Caco-2 (cell line): ENCODE measurements at places on chromosomes 13 and 19. TPM values are rescaled to one million over a fixed set of nuclear protein-coding genes. Genes with fewer than 3 reads are reported as not detected.

DNA sequence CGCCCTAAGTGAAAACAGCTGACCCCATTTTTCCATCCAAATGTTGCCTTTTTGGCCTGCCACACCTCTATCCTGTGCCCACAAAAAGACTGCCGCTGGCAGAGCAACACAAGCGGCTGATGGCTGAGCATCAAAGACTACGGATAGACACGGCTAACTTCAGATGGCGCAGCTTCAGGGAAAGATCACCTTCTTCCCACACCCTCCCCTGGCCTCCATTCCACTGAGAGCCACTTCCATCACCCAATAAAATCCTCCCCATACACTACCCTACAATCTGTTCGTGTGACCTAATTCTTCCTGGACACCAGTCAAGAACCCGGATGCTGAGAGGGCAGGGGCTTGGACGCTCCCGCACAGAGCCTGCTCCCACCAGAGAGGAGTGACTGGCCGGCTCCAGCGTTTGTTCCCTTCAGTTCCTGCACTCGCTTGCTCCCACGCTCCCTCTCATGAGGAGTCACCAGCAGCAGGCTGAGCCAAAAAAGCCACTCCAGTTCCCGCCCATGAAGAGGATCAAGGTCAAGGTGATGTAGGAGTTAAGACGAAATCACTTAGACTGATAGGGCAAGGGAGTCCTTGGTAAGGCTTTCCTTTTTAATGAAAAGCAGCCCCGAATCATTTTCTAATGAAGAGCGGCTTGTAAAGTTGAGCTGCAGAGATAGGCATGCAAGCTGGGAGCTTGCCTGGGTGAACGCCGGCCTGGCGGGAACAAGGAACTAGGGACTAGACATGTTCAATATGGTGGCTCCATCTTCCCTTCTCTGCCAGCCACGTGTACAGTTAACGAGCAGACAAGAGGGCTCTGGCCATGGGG is 35.7 kb downstream of the TSKS start:
- peaks cover 12% of the 10 kb centered on the region for H3K4me1 ChIP-seq
- H3K27ac ChIP-seq, result no peak overlapping the region
- no peaks in the 10 kb centered on the region for H3K27me3 ChIP-seq
- no peak for DNase-seq
- no peak overlapping the region for H3K4me3 ChIP-seq

DNA sequence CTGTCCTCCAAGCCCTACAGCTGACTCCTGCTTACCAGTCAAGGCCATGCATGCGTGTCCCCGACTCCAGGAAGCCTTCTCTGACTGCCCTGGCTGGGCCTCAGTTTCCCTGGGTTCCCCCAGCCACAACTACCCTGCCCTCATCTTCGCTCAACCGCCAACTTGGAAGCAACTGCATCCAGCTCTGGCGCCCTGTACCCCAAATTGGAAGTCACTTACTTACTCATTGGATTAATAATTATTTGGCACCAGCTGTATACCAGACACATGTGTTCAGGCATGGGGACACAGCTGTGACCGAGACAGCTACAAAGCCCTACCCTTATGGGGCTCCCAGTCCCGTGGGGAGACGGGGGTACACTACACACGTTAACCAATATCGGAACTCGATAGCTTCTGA is 10.9 kb upstream of the SEMA6B start:
- H3K27me3 ChIP-seq, result no peaks in the 10 kb centered on the region
- H3K4me1 ChIP-seq, result peaks cover 4% of the 10 kb centered on the region; the same call in 1 of the 2 replicates
- no peak overlapping the region for H3K4me3 ChIP-seq
- DNase-seq, result no peak
- no peaks in the 10 kb centered on the region for H3K36me3 ChIP-seq

- no peak overlapping the region for H3K27ac ChIP-seq
- DNase-seq, result no peak
- no peak overlapping the region for H3K4me3 ChIP-seq
- H3K27me3 ChIP-seq, result 0 out of 2 replicates have a peak, but pooled peaks cover 1% of the 10 kb centered on the region
- no peaks in the 10 kb centered on the region for H3K4me1 ChIP-seq
- H3K36me3 ChIP-seq, result no peaks in the 10 kb centered on the region
These were observed 664.0 kb upstream of the ARGLU1 start for GRCh38 chr13:107231944-107232343.

U2AF2 gene
- total RNA-seq, result 289 TPM in 2 replicates

NKG7 gene
- not detected in 2 replicates for total RNA-seq

ADPRHL1 gene
- 4.9 and 5.8 TPM in 2 replicates for total RNA-seq

CYP2F1 gene
- not detected in 2 replicates for total RNA-seq

ZNF575 gene
- total RNA-seq, result 1.00 and 1.2 TPM in 2 replicates

ZNF582 gene
- not detected in 2 replicates for total RNA-seq
